ENCODE measurements at places on chromosomes 7 and 10.

DNA sequence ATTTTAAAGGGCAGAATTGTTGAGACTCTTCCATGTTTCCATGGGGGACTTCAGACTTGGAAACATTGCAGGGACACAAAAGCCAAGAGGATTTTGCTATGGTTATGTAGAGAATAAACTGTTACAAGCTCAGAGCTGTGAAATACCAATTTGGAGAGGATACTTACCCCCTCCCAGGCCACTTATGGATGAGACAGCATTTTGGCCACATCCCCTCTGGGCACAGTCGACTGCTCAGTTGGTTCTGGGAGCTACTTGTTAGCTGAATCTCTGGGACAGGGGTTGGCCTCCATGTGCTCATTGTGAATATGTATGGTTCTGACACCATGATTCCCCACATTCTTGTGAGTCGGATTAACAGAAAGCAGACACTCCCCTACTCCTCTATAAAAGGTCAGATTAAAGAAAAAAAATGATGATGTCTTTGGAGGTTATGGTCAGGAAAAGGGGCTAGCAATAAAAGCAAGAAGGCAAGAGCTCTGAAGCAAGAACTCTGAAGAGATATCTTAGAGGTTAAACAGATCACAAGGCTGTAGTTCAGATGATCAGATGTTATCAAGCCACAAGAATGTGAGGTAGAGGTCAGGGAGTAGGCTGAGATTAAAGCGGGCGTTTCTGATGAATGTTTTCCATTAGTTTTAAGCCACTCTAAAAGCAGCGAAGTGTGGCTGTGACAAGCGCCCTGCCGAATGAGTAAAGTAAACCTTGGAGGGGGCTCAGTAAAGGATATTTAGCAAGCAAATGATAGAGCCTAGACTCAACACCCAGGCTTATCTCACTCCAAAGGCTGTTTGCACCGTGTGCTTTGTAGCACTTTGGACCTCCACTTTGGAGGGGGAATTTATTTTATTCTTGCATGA is 17.2 kb downstream of the STAMBPL1 start:
- DNase-seq: no peak

DNA sequence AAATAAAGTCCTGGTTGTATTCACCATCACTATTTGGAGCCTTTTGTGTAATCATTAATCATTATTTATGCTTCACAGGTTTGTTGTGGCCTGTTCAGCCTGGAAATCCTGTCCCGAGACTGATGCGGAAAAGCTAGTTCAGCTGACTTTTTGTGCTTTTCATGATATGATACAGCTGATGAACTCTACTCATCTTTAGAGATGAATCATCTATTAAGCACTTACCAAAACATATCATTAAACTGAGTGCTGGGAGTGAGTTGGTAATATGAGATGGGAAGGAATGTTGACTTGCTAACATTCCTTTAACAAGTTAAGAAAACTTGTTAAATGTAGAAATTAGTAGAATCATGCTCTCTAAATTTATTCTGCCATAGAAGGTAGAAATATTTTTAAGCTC is 53.0 kb downstream of the CROT start:
- no peak for DNase-seq

DNA sequence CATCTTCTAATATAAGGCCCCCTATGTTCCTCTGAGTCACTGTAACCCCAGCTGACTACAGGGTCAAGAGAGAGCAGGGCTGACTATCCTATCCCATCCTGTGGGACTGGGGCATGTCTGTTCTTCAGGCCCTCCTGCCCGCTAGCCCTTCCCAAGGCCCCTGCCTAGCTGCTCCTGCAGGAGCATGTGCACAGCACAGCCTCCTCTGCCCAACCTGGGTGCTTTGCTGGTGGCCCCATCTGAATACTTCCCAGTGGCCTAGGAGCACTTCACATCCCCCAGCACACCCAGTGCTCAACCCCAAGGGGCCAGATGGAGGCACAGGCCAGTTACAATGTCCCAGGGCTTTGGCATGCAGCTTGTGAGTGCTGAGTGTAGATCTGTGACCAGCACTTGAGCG is 37.3 kb downstream of the AGBL3 start:
- DNase-seq: no peak

GRCh38 chr10:58547963-58548362 is 35.3 kb downstream of the BICC1 start:
- DNase-seq: no peak

DNA sequence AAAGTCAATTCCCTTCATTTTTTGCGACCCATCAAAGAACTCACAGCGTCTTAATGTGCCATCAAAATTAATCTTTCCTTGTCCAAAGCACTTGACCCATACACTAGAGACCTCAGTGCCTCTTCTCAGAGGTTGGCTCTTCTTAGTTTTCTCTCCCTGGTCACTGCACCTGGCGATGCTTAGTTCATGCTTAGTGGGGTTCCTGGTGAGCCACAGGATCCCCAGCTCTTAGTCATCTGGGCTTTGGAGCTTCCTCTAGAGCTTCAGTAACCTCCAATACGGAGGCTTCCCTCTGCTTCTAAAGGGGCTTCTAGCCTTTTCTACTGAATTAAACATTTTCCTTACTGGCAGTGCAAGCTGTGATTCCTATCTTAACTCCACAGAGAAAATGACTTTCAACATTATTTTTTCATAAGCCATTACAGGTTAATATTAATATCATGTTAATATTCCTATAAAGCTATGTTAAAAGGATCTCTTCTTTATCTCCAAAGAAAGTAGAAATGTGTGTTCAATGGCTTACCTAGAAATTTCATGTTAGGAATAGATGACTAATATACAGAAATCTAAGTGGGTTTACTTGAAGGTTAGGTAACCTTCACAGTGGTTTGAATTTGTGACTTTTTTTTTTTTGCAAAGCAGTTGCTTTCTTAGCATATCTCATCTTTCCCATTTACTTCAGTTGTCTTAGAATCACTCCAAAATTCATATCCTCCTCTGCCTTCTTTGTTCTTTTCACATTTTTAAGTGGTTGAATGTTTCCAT is 295.2 kb downstream of the CAMK1D start:
- DNase-seq: no peak

DNA sequence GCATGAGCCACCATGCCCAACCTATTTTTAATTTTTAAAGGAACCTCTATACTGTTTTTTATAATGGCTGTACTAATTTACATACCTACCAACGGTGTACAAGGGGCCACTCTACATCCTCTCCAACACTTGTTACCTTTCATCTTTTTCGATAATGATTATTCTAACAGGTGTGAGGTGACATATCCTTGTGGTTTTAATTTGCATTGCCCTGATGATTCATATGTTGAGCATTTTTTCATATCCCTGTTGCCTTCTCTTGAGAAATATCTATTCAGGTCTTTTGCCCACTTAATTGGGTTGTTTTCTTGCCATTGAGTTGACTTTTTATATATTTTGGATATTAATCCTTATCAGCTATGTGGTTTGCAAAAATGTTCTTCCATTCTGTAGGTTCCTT is 167.0 kb downstream of the CTTNBP2 start:
- no peak for DNase-seq

- DNase-seq: no peak
Measured at GRCh38 chr10:4504550-4504949, 321.5 kb upstream of the AKR1E2 start.

DNA sequence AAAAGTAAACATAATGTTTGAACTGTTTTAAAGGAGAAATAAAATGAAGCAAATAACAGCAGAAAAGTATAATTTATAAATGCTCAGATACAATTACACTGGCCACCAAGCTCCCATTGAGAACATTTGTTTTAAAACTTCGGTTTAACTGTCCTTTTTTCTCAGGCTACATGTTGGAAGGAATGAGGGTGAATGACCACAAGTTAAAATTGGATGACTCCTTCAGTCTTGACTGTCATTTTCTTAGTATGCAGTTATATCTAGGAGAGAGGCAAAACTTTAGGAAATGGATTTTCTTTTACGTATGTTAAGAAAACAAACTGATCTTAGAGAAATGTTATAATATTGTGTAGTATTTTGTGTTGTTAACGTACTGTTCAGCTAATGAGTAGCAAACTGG is 5.0 kb downstream of the TRIM24 start:
- DNase-seq: no peak

- no peak for DNase-seq
Measured at GRCh38 chr10:31458974-31459373, 140.0 kb downstream of the ZEB1 start.

DNA sequence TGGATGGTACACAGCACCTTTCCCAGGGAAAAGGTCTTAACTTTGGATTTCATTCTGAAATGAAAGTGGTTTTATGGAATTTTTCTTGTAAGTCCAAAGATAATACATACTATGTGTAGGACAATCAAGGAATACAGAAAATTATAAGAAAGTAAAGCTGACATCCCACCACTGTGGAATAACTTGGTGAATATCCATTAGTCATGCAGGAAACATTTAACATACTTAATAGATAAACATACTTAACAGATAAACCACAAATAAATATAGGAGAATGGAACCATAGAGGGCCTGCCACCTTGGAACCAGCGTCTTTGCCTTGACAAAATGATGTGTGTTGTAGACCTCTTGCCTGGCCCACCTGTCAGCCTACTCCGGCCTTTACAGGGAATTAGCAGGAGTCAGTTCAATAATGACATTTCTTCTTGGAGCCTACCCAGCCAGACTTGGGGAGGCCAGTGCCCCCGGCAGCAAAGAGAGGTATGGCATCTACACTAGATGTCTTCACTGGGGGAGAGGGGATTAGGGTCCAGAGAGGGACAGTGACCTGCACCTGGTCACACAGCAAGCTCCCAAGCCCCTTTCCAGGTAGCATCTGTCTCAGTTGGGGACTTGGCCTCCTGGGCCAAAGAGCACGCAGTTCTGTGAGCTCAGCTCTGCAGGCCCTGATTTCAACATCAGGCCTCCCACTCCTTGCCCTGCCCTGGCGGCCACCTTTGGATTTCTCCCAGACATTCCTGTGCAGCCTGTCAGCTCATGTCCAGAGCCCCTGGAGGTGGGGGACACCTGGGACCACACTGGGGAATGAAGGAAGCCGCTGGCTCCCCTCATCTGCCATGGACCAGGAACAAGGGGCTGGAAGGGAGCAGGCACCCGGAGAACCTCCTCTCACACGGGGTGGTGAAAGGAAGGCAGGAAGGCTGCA is 112.6 kb upstream of the PPIF start:
- no peak for DNase-seq

- DNase-seq: no peak
Measured at GRCh38 chr10:85826377-85826776, 540.2 kb downstream of the GRID1 start.

GRCh38 chr7:113764401-113765035 is 154.3 kb downstream of the PPP1R3A start:
- DNase-seq: no peak
